Breast epithelium (tissue), 4 donors: ENCODE measurements at places on chromosomes 5 and 9. TPM values are rescaled to one million over a fixed set of nuclear protein-coding genes. Genes with fewer than 3 reads are reported as not detected.

GRCh38 chr9:7042124-7042523 is 284.4 kb downstream of the KDM4C start:
- no peak for DNase-seq

DNA sequence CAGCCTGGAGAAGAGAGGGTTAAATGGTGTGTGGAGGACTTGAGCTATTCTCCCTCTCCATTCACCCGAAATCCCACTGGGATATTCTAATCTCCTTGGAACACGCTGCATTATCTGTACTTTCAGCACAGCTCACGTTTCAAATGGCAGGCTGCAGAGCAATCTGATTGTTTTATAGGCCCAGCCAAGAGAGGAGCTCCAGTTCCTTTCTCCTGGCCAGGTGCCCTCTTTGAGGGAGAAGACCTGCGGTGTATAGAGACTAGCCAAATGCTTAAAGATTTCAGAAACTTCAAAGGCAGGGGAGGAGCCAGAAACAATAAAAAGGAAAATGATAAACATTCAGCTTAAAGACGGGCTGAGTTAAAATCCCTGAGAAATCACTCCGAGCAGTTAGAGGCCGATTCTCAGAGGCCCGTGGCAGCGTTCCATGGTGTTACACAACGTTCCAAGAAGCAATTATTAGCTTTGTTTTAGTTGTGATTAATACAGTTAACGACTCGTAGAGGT is 564.0 kb upstream of the KLF4 start:
- DNase-seq = peak; percentile 59

DNA sequence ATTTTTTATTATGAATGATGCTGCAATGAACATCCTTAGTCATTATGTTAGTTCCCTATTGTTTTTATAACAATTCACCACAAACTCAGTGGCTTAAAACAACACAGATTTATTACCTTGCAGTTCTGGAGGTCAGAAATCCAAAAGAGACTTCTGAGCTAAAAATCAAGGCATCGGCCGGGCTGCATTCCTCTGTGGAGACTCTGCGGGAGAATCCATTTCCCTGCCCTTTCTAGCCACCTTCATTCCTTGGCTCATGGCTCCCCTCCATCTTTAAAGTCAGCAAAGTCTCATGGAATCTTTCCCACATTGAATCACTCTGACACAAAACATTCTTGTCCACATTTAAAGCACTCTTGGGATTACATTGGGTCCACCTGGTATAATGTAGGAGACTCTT is 38.6 kb downstream of the SNX18 start:
- DNase-seq = no peak

- DNase-seq = no peak
These were observed 380.8 kb downstream of the SPATA31D1 start for GRCh38 chr9:82369251-82369945.

The SHC3 gene
- 1.0 TPM for total RNA-seq

The PLGRKT gene
- total RNA-seq = 16.4 TPM

GRCh38 chr5:133347039-133347438 is 265.3 kb downstream of the FSTL4 start:
- DNase-seq = no peak

- DNase-seq = no peak
These were observed 20.9 kb downstream of the ZBED3 start for GRCh38 chr5:77066184-77066583.
